ENCODE measurements at places on chromosomes 11 and 22. TPM values are rescaled to one million over a fixed set of nuclear protein-coding genes. Genes with fewer than 3 reads are reported as not detected.

Gene PAFAH1B2
- 152 TPM for total RNA-seq

Gene RBFOX2
- 273 TPM for total RNA-seq

Gene ZFPL1
- 45.6 TPM for total RNA-seq

Gene INS
- total RNA-seq: not detected

Gene MS4A3
- total RNA-seq: not detected

Gene ROBO3
- total RNA-seq: 20.3 TPM

Gene MS4A1
- total RNA-seq: not detected

Gene SDHD
- 88.9 TPM for total RNA-seq

Gene FZD4
- total RNA-seq: 9.1 TPM

Gene SMTNL1
- not detected for total RNA-seq

All from hair follicle dermal papilla cell (primary cell).